MV-4-11 (cell line): ENCODE measurements at places on chromosomes 2 and 18.

DNA sequence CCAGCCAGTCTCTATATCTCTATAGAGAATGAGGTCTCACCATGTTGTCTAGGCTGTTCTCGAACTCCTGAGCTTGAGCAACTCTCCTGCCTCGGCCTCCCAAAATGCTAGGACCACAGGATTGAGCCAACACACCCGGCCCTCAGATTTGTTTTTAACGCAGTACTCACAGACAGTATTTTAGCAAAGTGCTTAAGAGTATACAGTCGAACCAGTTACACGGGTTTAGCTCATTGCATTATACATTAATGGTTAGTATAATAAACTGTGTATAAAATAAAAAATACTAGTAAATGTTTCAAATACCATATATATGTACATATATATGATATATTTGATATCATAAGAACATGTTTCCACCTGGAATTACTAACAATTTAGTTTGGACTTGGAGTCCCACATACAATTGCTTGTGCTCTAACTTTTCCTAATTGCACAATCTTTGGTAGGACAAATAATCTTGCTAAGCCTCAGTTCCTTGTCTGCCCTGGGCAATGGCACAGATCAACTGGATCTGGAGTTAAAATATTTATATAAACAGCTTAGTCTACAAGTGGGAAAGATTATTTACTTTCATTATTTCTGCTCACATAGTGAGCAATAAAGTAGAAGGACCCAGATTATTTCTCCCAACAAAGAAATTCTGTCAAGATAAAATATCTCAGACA, 508.9 kb upstream of the LRATD1 start:
- DNase-seq = no peak

GRCh38 chr2:165016772-165017411, 61.6 kb upstream of the SLC38A11 start:
- no peak for DNase-seq

- DNase-seq = no peak
Measured at GRCh38 chr2:157233506-157233905, 24.0 kb upstream of the GALNT5 start.

- DNase-seq = no peak
Measured at GRCh38 chr18:4599312-4599711, 144.2 kb upstream of the DLGAP1 start.

GRCh38 chr2:204722207-204722606, 176.9 kb downstream of the PARD3B start:
- DNase-seq = no peak

- no peak for DNase-seq
Measured at GRCh38 chr2:189116087-189116486, 63.5 kb downstream of the COL5A2 start.

DNA sequence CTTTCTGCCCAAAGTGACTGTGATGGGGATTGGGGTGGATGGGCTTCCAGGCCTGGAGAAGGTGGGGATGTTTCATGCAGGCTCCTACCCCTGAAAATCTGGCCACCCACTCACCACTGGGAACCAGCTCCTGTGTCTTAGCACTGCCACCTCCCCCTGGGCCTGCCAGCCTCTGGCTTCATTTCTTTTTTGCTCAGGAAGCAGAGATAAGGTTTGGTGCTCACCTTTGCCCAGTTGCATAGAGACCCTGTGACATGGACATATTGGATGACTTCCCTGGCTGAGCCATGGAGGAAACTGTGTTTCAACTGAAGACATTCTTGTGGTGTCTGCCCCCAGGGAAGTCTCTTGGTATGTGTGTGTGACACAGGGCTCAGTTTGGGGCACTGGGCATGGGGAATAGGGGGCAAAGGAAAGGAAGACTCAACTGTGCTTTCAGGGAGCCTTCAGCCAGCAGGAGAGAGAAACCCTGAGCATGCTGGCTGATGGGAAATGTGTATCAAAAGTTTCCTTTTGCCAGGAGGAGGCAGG, 16.7 kb downstream of the CTIF start:
- no peak for DNase-seq
